AML-193 (cell line): ENCODE measurements at places on chromosomes 3 and 15.

- DNase-seq, result no peak
Measured at GRCh38 chr3:156251424-156251823, 131.0 kb downstream of the KCNAB1 start.

GRCh38 chr3:101521211-101521701 lies 8.2 kb upstream of the SENP7 start:
- DNase-seq, result no peak

DNA sequence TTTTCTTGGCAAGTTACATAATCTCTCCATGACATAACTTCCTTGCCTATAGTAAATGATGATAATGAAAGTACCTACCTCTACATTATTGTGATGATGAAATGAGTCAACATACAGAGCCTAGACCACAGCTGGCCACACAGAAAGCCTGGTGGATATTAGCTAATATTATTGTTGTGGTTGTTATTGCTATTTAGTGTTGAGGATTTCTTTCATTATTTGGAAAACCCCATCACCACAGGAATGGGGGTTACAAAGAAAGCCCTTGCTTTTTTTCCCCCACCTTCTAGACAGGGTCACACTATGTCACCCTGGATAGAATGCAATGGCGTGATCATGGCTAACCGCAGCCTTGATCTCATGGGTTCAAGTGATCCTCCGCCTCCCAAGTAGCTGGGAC lies 125.0 kb downstream of the PDZRN3 start:
- no peak for DNase-seq

- no peak for DNase-seq
Measured at GRCh38 chr15:69317392-69317841, 18.7 kb downstream of the PAQR5 start.

DNA sequence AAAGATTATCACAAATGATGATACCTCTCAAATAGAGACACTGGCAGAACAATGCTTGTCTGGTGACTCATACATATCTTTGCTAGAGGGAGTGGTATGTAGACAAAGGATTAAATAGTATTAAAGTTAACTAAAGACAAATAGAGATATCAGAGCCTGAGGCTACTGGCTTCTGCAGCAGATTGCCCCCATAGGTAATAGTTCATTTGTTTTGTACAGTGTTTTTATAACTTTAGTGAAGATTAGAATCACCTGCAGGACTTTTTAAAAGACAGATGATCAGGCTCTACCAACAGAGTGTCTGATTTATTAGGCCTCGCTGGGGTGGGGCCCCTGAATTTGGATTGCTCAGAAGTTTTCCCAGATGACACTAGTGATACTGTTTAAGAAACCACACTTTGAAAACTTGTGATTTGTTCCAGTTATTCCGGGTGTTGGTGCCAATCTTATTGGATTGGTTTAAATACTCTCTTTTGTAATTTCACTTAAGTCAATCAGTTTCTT lies 96.4 kb downstream of the NAALADL2 start:
- DNase-seq, result no peak

DNA sequence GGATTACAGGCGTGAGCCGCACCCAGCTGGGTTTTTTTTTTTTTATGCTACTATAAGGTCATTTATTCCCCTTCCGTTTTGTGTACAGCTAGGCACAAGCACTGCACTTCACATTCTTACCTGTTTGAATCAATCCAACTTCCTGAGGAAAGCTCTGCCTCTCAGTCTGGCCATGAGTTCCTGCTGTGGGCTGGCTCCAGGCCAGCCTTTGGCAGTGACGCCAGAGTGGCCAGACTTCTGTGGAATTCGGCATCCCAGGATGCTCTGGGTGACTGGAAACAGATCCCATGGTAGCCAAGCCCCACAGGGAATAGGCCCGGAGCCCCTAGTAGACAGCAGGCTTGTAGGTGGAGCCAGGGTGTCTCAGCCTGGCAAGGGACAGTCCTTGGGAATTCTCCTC lies 21.5 kb upstream of the TIMP4 start:
- DNase-seq, result no peak

- no peak for DNase-seq
Measured at GRCh38 chr15:93929375-93930094, 301.8 kb upstream of the MCTP2 start.

DNA sequence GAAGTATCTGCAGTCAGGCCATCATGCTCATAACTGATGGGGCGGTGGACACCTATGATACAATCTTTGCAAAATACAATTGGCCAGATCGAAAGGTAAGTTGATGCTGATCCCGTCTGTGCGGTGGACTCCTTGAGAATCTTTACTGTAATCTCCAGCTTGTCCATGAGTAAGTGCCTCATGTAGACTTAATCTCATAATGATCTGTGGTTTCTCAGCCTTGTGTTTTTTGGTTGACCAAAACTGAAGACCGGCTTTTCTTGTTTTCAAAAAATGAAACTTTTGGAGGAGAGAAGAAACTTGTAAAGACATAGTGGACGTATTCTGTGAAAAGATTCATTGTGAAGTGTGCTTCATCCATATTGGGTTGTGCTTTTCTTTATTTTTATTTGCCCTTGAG lies 285.7 kb downstream of the LRTM1 start:
- DNase-seq, result no peak

DNA sequence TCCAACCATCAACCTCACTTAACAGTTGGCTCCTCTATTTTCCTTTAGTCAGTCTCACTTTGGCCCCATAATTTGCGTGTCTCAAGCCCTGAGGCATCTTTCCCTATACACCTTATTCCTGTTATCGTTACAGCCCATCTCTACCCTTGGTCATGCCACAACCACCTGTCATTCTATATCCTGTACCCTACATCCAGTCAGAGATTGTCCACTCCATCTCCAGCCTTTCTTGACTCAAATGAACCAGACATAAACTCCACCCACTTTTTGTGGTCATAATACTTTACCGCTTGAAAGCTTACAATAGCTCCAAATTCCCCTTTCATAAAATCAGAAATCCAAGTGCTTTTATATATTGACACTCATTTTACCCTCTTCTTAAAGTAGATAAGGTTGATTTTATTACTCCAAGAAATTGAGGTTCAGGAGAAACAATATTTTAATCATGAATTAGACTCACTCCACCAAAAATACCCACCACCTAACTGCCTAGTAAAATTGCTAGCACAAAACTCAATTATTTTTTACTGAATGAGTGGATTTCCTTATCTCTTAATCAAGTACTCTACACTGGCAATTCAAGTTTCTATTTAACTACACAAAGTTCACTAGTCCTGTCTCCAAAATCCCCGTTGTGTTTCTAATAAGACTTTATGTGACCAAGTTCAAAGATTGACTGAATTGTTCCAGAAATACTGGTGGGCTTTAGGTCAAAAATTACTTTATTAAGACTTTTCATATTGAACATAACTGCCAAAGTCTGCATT lies 9.1 kb downstream of the CCR4 start:
- no peak for DNase-seq

- DNase-seq, result no peak
Measured at GRCh38 chr15:62883938-62884479, 158.5 kb upstream of the TPM1 start.

GRCh38 chr15:59199626-59200465 lies 6.8 kb upstream of the LDHAL6B start:
- no peak for DNase-seq

GRCh38 chr3:3559786-3560185 lies 239.4 kb upstream of the LRRN1 start:
- DNase-seq, result no peak

GRCh38 chr15:70098153-70098460 lies 390 bp upstream of the TLE3 start:
- no peak for DNase-seq

- peak; percentile 97 for DNase-seq
Measured at GRCh38 chr15:80160570-80161156, 7.9 kb downstream of the FAH start.

DNA sequence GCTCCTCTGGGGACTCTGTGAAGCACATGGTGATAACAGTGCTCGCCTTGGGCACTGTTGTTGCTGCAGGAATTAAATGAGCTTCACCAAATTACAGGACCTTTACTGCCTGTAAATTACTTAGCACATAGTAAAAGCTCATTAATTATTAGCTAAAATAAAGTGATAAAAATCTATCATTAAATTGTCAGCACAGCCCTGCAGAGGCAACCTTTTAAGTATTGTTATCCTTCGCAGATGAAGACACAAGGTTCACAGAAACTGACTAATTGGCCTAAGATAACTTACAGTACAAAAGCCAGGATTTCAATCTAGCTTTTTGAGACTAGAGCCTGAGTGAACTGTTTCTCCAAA lies 96.0 kb downstream of the ST6GAL1 start:
- no peak for DNase-seq

- no peak for DNase-seq
Measured at GRCh38 chr15:37016231-37016630, 84.1 kb downstream of the MEIS2 start.

- no peak for DNase-seq
Measured at GRCh38 chr3:41202075-41202833, 2.9 kb downstream of the CTNNB1 start.

GRCh38 chr15:95194746-95195145 lies 963.4 kb downstream of the MCTP2 start:
- DNase-seq, result no peak
